ENCODE measurements at places on chromosomes 7 and 10.

DNA sequence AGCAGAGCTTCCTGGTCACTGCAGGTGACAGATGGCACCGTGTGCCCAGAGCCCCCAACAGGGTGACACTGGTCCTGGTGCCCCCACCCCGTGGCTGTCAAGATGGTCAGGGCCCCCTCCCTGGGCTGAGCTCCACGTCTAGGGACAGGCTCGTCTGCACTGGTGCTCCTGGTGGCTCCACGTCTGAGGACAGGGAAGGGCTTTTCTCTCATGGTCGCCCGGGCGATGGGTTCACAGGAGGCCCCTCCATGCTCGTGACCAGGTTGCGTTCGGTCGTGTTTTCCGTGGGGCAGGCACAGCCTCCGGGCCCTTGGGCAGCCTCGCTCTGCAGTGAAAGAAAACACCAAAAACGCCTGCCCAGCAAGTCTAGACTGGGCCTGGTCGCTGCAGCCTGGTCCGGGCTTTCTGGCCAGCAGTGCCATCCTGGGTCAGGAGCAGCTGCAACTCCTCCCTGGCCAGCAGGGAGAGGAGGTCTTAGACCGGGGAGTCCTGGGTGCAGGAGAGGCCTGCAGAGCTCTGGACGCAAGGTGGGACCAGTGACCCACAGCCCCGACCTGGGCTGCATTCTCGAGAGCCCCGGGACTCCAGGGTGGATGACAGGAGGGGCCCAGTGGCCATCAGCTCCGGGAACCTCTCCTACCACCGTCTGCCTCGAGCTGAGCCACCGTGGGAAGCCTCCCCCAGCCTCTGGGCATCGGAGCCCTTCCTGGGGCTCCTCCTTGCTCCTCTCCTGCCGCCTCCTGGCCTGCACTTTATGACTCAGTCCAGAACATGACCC, 27.9 kb upstream of the UTF1 start:
- DNase-seq = no peak

GRCh38 chr10:11192304-11193000, 174.8 kb downstream of the CELF2 start:
- DNase-seq = no peak

GRCh38 chr7:22551768-22552513, 52.0 kb upstream of the STEAP1B start:
- no peak for DNase-seq

- DNase-seq = no peak
These were observed 34.5 kb upstream of the EGR2 start for GRCh38 chr10:62850646-62851045.

GRCh38 chr7:51374936-51375335, 58.3 kb upstream of the COBL start:
- DNase-seq = no peak

- DNase-seq = no peak
These were observed 126.0 kb downstream of the KCNMA1 start for GRCh38 chr10:77511498-77512218.

- no peak for DNase-seq
These were observed 18.3 kb upstream of the EFCAB10 start for GRCh38 chr7:105599551-105599950.

GRCh38 chr7:117118579-117119180, 165.4 kb downstream of the ST7 start:
- DNase-seq = no peak

GRCh38 chr7:34156336-34156735, 251.0 kb downstream of the BMPER start:
- DNase-seq = no peak

- no peak for DNase-seq
These were observed 4.4 kb upstream of the ABHD11 start for GRCh38 chr7:73742753-73743641.

DNA sequence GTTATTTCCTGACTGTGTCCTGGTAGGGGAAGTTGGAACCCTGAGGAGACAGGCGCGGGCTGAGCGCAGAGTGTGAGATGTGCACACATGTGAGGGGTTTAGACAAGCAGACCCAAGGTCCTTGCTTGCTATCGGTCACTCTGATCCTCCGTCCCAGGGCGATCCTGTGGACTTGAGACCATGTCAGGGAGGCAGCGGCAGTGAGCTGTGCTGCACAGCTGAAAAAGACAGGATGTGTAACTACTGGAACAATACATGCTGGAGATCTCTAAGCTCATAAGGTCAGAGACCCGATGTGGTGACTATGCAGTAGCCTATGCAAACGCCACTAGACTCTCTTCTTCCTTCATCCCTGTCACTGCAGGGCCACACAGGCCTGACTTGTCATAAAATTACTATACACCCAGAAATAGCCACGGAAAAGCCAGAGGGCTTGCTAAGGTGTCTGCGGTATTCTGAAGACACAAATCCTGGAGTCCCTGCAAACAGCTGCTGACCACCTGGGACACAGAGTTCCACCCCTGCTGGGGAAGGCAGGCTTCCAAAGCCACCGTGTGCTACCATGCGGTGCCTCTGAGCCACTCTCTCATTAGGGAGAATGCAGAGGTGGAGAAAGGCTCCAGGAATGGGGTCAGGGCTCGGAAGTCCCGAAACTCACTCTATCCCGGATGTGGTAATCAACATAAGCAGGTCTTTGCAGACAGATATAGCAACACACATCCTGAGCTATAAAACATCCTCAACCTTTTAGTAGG, 91.1 kb upstream of the DDC start:
- no peak for DNase-seq

GRCh38 chr10:44253769-44254462, 131.0 kb downstream of the CXCL12 start:
- DNase-seq = no peak

DNA sequence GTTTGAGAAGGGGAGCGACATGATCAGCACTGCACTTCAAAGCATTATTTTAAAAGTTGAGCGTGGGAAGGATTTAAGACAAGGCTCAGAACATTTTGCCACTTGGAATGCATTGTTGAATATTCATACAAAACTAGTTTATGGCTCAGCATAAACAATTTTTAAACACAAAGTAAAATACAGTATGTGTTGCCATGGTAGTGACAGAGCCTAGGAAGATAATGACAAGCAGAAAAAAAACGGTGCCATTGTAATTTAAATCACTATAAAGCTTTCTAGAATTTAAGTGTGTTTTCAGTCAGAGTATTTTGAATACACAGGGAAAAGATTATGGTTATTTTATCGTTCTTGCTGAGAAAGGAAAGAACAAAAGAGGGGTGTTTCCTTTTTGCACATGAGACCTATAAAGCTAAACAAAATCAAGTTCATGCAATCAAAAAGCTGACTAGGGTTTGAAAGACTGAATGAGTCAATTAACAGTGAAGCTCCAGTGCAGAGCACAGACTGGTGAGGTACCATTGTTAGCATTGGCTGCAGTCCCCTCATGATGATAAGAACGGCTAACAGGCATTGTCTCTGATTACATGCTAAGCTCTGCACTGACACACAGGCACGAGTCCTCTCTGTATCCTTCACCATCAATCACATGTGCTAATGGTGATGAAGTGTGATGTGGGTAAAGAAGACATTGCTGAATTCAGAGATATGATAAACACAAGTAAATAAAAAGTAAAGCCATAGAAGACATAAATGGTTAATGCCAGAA, 181.9 kb upstream of the VSTM2A start:
- no peak for DNase-seq

- no peak for DNase-seq
These were observed 211.6 kb downstream of the SFMBT2 start for GRCh38 chr10:7199152-7199760.

DNA sequence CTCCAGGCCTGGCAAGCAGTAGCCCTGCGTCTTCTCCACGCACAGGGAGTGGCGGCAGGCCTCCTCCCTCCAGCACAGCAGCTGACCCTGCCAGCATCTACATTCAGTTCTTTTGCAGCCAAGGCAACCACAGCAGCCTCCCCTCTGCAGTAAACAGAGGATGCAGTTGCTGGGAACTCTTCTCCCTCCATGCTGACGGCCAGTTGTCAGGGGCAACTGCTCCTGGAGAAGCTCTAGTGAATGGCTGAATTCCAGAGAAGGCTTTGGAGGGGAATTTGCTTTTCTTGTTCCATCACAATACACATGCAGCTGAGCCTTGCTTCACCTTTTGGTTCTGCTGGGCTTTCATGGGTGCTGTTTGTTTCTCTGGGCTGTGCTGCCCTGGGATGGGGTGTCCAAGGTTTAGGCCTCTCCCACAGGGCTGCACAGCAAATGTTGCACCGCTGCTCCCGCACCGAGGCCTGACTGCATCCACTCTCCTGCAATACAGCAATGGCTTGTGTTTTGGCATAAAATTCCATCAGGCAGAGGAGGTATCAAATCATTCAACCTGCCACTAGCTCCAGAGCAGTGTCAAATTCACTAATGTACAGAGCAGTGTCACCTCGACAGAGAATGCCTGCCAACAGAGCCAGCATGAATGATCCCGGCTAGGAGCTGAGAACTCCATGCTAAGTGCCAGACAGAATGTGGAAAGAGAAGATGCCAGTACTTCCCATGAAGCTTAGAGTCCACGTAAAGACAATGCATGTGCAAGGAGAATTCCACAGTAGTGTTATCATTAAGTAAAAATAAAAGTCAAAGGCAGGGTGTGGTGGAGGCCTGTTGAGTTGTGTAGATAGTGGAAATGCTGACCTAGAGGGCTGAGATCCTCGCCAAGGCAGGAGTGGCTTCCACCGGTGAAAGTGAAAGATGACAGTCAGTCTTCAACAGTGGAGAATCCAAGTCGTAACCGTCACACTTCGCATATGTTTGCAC, 399.6 kb downstream of the DPP6 start:
- DNase-seq = no peak

GRCh38 chr7:155454183-155455112, 3.5 kb upstream of the EN2 start:
- DNase-seq = no peak

DNA sequence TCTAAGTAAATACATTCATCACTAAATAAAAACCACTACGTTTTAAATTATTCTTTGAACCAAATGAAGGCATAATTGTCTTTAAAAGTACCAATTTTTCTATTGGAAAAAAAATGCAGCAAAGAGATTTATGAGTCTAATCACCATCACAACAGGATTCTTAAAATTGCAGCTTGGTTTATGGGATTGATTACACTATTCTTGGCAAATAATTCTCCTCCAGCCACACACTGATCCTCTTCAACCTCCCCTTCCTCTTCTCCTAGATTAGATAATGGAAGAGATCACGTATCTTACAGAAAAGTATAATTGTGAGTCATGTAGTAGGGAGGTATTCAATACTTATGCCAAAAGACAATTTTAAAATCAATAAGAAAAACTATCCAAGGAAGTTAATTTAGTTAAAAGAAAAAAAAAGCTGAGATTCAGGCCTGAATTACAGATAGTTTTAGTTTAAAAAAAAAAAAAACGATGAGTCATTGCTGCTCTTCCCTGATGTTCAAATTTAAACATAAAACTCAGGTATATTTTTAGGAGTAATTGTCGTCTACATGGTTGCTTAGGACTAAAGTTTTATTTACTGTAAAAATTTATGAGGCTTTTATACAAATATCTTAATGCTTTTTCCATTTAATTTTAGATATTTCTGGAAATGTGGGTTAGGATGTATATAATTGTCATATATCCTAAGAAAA, 133.7 kb upstream of the CDK1 start:
- DNase-seq = no peak

DNA sequence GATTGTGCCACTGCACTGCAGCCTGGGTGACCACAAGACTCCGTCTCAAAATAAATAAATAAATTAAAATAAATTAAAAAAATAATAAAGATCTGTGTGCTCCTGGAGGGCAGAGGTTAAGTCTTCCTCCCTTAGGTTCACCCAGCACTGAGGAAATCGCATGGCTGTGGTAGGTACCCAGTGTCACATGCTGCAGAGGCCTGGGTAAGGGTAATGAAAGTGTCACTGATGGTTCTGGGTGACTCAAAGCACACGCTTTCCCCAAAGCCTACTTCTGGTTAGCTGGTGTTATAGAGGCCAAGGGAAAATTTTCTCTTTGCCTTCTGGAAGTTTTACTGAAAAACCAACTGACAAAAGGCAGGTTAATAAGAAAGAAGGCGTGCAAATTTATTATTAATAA, 88.8 kb upstream of the ITGB1 start:
- no peak for DNase-seq

DNA sequence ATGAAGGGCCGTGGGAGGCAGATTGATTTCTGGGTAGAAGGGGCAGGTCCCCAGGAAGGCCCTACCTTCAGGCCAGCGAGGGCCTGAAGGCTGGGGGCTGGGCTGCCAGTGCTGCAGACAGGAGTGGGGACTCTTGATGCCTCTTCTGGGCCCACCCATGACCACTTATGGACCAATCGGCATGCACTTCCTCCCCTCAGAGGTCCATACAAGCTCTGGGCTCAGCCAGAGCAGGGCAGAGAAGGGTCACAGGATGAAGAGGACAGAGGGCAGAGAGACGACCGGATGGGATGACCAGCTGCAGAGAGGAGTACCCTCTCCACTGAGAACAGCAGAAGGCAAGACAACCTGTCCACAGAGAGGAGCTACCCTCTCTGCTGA, 120.1 kb downstream of the DYNC2I1 start:
- no peak for DNase-seq

DNA sequence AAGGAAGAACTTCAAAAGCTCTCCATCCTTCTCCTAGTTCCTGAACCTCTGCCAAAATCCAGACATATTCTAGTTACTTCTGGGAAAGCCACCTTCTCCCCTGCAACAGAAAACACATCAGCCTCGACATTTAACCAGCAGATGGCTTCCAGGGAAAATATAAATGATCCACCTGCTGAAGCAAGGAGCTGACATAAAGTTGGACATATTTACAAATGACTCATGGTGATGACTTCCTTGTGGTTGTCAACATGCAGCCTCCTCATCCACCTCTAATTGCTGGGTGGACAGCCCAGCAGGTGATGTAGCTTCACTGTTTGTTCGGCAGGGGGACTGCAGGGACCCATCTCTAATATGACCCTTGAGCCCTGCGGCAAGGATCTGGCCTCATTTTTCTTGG, 266.0 kb downstream of the C7orf25 start:
- DNase-seq = no peak

GRCh38 chr7:98323597-98324322, 42.3 kb downstream of the BRI3 start:
- DNase-seq = no peak

DNA sequence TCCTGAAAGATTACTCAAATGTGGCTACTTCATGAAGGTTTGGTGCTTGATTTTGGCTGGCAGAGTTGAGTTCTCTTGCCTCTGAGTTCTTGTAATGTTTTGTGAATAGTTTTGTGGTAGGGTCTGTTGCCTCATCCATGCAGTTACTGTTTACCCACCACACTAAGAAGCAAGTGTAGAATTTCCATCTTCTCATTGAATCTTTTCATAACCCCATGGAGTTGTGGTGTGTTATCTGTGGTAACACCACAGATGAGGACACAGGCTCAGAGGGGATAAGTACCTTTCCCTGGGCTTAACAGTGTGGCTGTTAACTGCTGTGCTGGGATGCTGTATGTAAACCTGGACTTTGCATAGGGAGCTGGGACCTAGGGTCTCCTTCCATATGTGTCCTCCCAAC, 186.3 kb downstream of the CAMK1D start:
- no peak for DNase-seq

GRCh38 chr7:150568714-150569113, 1.5 kb downstream of the GIMAP4 start:
- DNase-seq = no peak

All from stimulated activated CD4-positive, alpha-beta T cell treated with anti-CD3 and anti-CD28 coated beads, Interleukin-15, amount 100 ng/mL, for 1 hour (primary cell).